ENCODE measurements at places on chromosomes 5 and 9. TPM values are rescaled to one million over a fixed set of nuclear protein-coding genes. Genes with fewer than 3 reads are reported as not detected.

- no peak for DNase-seq
Measured at GRCh38 chr9:84860249-84861115, 191.0 kb downstream of the NTRK2 start.

DNA sequence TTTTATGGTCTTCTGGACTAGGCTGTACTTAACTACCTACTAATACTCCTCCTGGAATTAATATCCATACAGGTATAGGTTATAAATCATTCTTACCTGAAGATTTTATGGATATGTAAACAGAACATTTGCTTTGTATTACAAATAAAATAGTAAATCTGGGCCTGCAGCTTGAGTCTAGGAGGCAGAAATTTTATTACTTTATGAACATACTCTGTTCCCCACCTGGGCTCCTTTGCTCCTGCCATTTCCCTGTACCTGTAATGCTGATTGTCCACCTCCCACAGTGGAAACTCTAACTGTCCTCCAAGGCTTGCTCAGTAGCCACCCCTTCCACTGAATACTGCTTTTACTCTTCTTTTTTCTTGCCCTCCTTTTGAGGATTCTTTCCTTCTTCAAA, 108.0 kb downstream of the PAM start:
- no peak for DNase-seq

GRCh38 chr5:141942185-141942857, 15.7 kb downstream of the PCDH12 start:
- no peak for DNase-seq

GRCh38 chr5:142280066-142281007, 44.5 kb downstream of the SPRY4 start:
- no peak for DNase-seq

DNA sequence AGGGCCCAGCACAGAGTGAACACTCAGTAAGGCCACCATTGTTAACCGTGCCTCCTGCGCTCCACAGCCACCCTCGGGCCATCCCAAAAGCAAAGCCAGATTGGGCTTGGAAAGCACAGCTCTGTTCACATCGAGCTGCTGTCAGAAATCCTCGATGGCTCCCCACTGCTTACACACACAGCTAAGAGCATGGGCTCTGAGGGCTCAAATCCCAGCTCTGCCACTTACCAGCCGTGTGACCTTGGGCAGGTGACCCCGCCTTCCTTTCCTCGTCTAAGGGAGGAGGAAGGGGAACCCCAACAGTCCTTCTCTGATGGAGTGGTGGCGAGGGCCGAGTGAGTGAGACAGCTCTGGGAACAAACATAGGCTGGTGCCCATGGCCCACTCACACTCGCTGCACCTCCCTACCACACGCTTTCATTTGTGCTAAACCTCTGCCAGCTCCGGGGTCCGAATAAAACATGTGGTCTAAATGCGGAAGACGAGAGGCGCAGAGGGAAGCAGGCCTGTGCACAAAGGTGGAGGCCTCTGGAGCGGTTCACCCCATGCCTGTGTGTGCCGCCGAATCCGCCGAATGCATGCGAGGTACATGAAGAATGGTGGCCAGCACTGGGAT, 139.3 kb downstream of the PAX5 start:
- DNase-seq = no peak

GRCh38 chr5:81315336-81315735, 13.9 kb downstream of the ZCCHC9 start:
- DNase-seq = no peak

DNA sequence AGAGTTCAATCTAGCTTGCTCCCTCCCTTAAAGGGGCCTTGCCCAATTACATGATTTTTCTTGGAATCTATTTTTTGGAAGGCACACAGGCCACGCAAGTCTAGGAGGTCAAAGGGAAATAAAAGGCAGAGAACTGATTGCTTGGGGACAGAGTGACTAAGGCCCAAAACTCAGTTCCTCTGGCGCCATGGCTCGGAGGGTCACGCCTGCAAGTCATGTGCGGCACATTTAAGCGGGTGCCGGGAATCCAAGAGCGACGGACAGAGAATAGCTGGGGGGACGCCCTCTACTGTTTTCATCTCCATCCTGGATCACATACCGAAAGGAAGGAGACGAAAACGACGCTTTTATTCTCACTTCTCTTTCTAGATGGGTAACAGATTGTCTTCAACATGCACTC, 78.6 kb downstream of the FREM1 start:
- DNase-seq = no peak

DNA sequence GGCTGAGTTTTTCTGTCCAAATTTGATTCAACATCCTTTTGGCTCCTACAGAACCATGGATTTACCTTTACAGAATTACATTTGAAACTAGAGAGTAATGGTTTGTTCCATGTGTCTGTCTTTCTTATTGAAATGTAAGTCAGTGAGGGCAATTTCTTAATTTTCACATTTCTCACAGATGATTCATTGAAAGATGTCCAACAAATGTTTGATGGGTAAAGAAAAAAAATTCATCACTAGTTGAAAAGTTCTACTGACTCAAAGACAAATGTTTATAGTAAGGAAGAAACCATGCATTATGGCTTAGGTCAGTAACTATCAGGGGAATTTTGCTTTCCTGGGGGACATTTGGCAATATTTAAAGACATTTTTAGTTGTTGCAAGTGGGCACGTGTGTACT, 131.6 kb upstream of the TRPM3 start:
- DNase-seq = no peak

DNA sequence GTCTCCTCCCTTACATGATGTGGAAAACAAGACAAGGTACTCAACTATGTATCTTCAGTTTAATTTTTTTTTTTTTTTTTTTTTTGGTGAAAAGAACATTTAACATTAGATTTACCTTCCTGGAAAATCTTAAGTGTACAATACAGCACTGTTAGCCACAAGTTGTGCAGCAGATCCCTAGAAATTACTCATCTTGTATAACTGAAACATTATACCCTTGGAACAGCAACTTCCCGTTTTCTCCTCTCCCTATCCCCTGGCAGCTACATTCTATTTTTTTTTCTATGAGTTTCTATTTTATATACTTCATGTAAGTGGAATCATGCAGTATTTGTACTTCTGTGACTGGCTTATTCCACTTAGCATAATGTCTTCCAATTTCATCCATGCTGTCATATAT, 421.9 kb upstream of the FTMT start:
- DNase-seq = no peak

DNA sequence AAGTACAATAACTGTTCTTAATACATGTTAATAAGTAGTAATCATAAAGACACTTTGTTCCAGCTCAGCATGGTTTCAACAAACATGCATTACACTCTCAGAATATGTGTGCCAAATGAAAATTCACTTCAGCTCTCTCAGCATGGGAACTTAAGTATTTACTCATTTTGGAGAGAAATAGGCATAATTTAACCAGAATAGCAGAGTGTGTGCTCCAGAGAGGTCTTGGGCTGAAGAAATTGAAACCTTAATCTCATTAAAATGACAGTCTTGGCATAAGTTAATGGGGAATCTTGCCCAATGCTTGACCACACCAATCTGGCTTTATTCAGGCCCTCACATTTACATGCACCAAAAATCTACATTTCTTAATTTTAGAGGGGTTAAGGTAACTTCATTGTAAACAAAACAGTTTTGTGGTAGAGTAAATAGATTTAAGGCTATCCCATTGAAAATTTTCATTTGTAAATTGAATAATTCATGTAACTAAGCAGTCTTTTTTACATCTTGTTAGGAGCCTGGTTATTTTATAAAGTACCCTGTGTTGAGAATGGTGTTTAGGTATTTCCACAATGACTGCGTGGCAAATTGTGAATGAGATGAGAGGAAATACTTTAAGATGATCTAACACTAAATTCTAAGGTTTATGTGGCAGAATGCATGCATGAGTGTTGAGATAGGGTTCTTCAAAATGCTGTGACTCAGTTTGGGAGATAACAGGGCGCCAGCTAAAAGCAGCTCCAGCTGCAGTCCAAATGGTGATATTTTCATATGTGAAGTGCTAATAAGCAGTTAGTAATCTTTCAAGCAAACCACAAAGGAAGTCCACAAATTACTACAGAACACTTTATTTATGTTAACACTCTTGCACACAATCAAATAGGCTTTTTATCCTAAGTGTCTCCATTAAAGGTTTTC, 11.3 kb upstream of the LOX start:
- no peak for DNase-seq

DNA sequence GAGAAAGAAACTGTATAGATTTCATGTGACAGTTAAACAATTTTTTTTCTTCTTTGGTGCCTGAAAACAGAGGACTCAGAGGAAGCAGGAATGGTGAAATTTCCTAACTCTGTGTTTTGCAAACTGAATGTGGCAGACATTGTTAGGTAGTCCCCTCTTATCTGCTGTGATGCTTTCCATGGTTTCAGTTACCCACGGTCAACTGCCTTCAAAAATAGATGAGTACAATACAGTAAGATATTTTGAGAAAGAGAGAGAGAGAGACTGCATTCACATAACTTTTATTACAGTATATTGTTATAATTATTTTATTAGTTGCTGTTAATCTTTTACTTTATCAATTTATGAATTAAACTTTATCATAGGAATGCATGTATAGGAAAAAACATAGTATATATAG, 627.2 kb downstream of the CCDC171 start:
- no peak for DNase-seq

DNA sequence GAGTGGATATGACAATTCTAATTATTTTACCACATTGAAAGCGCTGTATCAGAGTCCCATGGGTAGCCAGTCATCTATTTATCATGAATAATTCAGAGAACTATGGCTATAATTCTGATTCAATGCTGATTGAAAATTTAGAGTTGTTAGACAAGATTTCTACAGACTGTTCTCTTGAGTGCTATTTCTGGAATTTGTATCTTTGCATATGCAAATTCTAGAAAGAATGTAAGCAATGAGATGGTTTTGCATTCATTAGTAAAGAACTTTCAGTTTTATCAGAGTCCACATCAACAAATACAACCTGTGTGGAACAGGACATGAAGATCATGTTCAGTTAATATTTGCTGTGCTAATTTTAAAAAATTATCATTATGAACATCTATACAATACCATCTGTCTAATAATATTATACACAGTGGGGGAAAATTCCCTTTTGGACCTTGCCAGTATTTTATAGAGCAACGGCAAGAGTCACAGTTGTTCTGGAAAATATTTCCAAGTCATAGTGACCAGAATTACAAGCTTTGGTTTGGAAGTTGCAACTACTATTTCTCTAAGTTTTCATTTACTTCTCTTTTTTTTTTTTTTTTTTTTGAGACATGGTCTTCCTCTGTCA, 372.7 kb upstream of the PTGER4 start:
- DNase-seq = no peak

DNA sequence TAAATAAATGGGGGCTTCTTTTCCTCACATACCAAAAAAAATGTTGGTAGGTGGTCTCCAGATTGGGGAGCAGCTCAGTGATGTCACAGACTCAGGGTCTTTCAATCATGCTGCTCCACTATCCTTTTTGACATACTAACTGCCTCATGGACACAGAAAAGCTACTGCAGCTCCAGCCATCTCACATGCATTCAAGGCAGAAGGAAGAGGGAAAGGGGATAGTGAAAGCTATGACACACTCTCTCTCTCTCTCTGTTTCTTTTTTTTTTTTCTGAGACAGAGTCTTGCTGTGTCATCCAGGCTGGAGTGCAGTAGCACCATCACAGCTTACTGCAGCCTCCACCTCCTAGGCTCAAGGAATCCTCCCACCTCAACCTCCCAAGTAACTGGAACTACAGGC, 7.9 kb upstream of the ADGRD2 start:
- DNase-seq = no peak

- DNase-seq = no peak
Measured at GRCh38 chr5:173498286-173498685, 118.2 kb downstream of the BOD1 start.

GRCh38 chr5:125470280-125470902, 724.0 kb upstream of the ZNF608 start:
- no peak for DNase-seq

DNA sequence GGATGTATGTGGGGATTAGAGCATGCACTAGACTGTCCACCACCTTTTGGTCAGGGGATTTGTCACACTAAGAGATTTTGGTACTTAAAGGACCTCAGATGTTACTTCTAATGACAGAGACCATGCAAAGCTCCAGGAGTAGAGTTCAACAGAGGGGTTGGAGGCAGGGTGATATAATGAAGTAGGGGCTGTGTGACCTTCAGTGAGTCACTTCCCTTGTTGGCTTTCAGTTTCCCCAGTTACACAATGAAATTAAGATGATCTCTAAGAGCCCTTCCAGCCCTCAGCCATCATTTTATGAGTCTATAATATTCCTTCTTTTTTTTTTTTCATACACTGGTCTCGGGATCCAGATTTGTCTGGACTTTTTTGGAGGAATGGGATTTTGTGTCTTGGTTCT, 26.8 kb downstream of the GLRA1 start:
- no peak for DNase-seq

- DNase-seq = no peak
Measured at GRCh38 chr9:107737987-107738743, 248.6 kb upstream of the KLF4 start.

GRCh38 chr9:87954230-87954629, 20.1 kb downstream of the CDK20 start:
- no peak for DNase-seq

GRCh38 chr5:139705191-139705590, 57.0 kb downstream of the CXXC5 start:
- no peak for DNase-seq

IFNA21 gene
- total RNA-seq = not detected

NNT gene
- 49.3 TPM for total RNA-seq

PCA3 gene
- not detected for total RNA-seq

IFNA13 gene
- not detected for total RNA-seq

FST gene
- total RNA-seq = 0.86 TPM

ANXA2R gene
- 56.6 TPM for total RNA-seq

AGPAT2 gene
- total RNA-seq = 12.4 TPM

PCDHA12 gene
- total RNA-seq = not detected

NUTM2F gene
- total RNA-seq = not detected

C5orf34 gene
- 1.1 TPM for total RNA-seq

CMYA5 gene
- total RNA-seq = 0.22 TPM

TRIM23 gene
- total RNA-seq = 19.1 TPM

LCN10 gene
- 1.3 TPM for total RNA-seq

FAM221B gene
- not detected for total RNA-seq

JADE2 gene
- 263 TPM for total RNA-seq

COL23A1 gene
- total RNA-seq = not detected

NTRK2 gene
- 0.12 TPM for total RNA-seq

IL6ST gene
- total RNA-seq = 113 TPM

KCNN2 gene
- total RNA-seq = not detected

RORB gene
- total RNA-seq = not detected

FOXI1 gene
- total RNA-seq = 0.35 TPM

SPATA6L gene
- total RNA-seq = 2.5 TPM

SCGB3A2 gene
- 0.99 TPM for total RNA-seq

RAB3C gene
- total RNA-seq = not detected
